Left cardiac atrium (tissue), 4 donors: ENCODE measurements at places on chromosomes 11 and 22. TPM values are rescaled to one million over a fixed set of nuclear protein-coding genes. Genes with fewer than 3 reads are reported as not detected.

GRCh38 chr22:50527921-50528681, 1.7 kb downstream of the TYMP start:
- DNase-seq, result peak; percentile 26

- no peak for DNase-seq
Observed at GRCh38 chr11:8242118-8242475, 21.6 kb downstream of the LMO1 start.

Gene PATE2
- total RNA-seq, result not detected

Gene RGL4
- total RNA-seq, result not detected

GRCh38 chr22:43706151-43706550, 106.0 kb downstream of the EFCAB6 start:
- DNase-seq, result no peak

Gene VSIG10L2
- total RNA-seq, result 0.05 TPM

- DNase-seq, result no peak
Observed at GRCh38 chr11:2868506-2869133, 17.0 kb downstream of the CDKN1C start.

DNA sequence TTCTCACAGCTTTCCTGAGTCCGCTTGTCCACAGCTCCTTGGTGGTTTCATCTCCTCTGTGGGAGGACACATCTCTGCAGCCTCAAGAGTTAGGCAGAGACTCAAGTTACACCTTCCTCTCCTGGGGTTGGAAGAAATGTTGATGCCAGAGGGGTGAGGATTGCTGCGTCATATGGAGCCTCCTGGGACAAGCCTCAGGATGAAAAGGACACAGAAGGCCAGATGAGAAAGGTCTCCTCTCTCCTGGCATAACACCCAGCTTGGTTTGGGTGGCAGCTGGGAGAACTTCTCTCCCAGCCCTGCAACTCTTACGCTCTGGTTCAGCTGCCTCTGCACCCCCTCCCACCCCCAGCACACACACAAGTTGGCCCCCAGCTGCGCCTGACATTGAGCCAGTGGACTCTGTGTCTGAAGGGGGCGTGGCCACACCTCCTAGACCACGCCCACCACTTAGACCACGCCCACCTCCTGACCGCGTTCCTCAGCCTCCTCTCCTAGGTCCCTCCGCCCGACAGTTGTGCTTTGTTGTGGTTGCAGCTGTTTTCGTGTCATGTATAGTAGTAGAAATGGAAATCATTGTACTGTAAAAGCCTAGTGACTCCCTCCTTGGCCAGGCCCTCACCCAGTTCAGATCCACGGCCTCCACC, 11.7 kb downstream of the RASD2 start:
- DNase-seq, result no peak

- no peak for DNase-seq
Observed at GRCh38 chr11:47912843-47913437, 64.8 kb upstream of the NUP160 start.

Gene HEPN1
- total RNA-seq, result not detected

Gene ARFGAP3
- total RNA-seq, result 39.8 TPM

DNA sequence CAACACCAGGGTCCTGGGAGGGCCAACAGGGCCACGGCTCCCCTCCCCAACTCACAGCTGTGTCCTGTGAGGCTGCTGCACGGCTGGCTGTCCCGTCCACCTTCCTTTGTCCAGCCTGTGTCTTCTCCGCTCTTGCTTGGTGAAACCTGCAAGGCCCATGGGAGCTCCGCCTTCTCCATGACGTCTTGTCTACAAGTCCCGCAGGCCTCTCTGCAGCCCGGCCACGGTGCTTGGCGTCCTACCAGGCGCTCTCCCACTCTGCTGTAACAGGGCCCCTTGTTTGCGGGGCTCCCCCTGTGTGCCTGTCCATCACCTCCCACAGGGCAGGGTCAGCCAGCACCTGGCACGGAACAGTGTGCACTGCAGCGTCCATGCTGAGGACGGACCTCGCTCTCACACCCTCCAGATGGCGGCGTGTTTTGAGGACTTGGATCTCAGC, 866.8 kb downstream of the TBC1D22A start:
- no peak for DNase-seq

GRCh38 chr22:35547987-35548721, 7.5 kb downstream of the RASD2 start:
- no peak for DNase-seq

- no peak for DNase-seq
Observed at GRCh38 chr11:15075162-15075526, 1.8 kb downstream of the CALCB start.

Gene CLDN5
- 23.3 TPM for total RNA-seq

DNA sequence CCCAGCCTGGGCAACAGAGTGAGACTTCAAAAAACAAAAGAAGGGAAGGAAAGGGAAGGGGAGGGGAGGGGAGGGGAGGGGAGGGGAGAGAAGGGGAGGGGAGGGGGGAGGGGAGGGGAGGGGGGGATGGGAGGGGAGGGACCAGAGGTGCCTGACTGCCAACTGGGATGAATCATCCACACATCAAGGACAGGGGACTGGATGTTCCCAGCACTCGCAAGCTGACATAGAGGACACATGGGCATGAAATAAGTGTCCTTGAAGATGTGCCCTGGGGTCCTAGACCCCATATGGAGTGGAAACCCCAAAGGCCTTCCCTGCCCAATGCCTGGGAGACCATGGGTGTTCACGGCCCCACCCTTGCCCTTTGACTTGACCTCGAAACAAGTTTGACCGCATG, 19.8 kb downstream of the TST start:
- DNase-seq, result no peak

Gene OAF
- 59.6 TPM for total RNA-seq

Gene OR9G4
- not detected for total RNA-seq

- no peak for DNase-seq
Observed at GRCh38 chr22:21568347-21569075, 997 bp downstream of the UBE2L3 start.

- no peak for DNase-seq
Observed at GRCh38 chr11:85828640-85828978, 17.7 kb upstream of the SYTL2 start.

DNA sequence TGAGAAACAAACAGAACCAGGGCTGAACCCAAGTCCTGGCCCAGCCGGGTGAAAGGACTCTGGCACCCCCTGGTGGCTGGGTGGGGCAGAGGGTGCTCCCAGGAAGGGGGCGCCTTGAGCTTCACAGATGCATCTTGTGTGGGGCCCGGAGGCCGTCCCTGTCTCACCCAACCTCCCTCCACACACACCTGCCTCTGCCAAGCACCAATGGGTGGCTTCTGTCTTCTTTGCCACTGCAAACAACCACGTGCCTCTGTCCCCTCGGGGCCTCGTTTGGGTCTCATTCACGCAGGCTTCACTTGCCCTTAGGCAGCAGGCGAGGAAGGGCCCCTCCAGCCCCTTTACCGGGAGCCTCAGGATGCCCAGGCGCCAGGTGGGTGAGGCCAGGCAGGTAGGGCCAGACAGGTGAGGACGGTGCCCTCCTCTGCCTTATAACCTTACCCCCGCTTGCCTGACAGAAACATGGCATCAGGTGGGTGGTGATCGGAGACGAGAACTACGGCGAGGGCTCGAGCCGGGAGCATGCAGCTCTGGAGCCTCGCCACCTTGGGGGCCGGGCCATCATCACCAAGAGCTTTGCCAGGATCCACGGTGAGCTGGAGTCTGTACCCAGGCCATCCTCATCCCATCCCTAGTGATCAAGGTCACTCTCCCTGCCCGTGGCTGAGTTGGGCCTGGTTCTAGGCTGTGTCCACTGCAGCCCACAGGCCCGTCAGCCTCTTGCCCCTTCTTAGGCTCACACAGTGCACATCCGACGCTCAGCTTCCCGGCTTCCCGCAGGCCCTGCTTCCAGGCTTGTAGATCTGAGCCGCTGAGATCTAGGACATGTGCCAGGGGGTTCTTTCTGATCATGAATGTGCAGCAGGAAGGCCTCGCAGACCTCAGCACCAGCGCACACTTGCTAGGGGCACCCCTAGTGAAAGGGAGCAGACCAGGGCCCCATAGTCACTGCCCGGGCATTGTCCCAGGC, 17.2 kb downstream of the POLR3H start:
- no peak for DNase-seq

DNA sequence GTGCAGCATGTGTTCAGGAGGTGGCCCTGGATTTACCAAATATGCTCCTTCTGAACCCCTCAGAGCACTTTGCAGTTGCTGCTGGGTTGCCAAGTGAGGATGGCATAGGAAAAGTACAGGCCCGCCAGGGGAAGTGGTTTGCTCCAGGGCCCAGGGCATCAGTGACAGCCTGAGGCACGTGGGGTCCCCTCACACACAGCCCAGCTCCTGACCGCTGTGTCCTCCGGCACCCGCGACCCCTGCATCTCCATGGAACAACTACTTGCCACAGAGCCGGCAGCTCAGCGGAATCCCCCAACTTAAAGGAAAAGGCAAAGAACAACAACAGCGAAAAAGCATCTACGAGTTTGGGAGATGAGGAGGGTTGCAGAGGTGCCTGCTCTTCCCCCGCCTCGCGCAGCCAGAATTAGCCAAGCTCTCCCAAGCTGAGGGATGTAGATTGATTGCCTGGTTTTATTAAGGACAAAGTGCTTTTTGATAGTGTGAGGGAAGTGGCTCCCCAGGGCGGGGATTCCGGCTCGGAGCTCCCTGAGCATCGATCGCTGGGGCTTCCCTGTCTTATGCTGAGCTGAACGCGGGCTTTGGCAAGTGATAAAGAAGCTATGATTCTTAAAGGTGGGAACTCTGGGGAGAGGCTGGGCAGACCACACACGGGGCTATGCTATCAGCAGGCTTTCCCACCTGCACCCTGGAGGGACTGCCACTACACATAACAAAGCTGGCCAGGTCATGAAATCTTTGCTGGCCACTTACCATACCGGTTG, 174.5 kb downstream of the CEP164 start:
- DNase-seq, result no peak

- DNase-seq, result no peak
Observed at GRCh38 chr22:48423481-48423911, 1404.2 kb downstream of the BRD1 start.

Gene KCNJ4
- total RNA-seq, result 15.9 TPM

DNA sequence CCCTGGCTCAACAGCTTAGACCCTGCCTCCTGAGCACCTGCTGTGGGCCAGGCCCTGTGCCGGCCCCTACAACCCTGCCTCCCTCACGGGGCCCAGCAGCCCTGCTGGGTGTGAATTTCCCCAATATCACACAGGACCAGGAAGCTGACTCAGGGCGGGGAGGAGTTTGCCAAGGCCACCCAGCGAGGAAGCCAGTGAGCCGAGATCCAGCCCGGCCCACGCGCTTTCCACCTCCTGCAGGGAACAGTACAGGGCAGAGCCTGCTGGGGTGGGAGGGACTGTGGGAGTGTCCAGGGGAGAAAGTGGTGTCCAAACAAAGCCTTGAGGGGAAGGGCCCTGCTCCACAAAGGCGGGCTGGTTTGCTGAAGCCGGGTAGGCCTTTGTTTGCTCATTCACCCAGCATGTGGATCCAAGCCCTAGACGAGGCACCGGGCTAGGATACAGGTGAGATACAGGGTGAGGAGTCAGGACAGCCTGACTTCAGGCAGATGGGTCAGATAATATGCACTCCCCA, 26.8 kb downstream of the RPL3 start:
- DNase-seq, result peak; percentile 96

Gene SLC1A2
- total RNA-seq, result 1.3 TPM

DNA sequence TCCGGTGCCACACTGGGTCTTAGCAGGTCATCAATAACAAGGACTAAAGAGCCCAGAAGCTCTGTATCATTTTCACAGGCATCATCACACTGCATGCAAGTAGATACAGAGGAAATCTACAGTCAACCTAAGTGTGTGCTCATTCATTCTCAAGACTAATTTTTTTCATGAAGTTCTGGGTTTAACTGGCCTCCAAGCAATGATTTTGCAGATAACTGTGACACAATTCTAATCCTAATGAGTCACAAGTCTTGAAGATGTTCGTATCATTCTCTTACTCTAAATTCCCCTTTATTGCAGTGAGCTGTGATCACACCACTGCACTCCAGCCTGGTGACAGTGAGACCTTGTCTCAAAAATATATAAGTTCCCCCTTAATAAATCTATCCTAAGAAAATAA, 2.5 kb downstream of the OR52W1 start:
- DNase-seq, result no peak

Gene OR8J3
- total RNA-seq, result not detected

Gene EHBP1L1
- total RNA-seq, result 53.4 TPM

DNA sequence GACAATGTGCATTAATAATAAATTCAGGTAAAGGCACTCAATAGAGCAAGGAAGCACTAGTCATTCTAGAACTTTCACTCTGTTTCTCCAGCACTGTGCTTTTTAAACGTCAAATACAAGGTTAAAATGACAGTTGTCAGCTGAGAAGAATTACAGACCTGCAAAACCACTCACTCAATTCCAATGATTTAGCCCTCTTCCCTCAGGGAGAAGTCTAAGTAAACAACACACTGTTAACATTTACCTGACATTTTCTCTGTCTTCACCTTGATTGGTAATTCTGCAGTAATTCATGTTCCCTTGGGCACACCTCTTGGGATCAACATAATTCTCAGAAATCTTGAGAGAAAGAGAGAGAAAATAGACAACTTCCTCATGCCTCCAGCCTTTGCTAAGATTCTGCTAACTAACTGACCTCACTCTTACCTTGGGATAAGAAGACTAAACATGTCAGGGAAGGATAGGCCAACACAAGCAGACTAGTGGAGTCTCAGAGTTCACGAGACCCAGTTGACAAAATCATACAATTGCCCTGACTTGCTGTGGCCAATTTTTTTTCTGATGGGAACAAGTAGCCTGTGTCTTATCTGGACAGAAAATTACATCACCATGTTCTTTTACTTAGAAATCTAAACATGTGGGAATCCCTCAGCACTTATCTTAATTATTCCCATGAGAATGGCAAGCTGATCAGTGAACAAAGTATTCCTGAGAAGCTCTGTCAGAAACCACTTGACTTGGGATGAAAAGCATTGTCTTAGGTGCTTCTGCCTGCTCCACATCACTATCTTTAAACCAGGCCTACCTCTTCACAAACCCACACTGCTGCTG, 516.8 kb upstream of the FAT3 start:
- DNase-seq, result no peak

Gene CRYBB2
- total RNA-seq, result not detected

GRCh38 chr22:35132568-35132967, 66.6 kb downstream of the ISX start:
- DNase-seq, result no peak

DNA sequence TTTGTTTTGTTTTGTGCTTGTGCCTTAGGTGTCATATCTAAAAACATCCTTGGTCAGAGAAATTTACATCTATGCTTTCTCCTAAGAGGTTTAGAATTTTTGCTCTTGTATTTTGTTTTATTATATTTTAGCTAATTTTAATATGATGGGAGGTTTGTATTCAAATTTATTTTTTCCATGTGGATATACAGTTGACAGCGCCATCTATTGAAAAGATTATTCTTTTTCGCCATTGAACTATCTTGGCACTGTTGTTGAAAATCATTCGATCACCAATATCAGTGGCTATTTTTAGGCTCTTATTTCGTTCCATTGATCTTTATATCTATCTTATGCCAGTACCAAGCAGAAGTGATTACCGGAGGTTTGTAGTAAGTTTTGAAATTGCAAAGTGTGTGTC, 510.3 kb downstream of the BRD1 start:
- DNase-seq, result no peak

Gene KLHL35
- total RNA-seq, result 1.1 TPM
